Stimulated activated CD4-positive, alpha-beta T cell treated with anti-CD3 and anti-CD28 coated beads, Interleukin-1b, Interleukin-23, amount 100 ng/mL, for 4 hours (primary cell): ENCODE measurements at places on chromosomes 3 and 15.

GRCh38 chr15:59255680-59256336, 49.2 kb downstream of the LDHAL6B start:
- DNase-seq: no peak

GRCh38 chr15:74320352-74321247, 46.8 kb downstream of the CYP11A1 start:
- DNase-seq: no peak

DNA sequence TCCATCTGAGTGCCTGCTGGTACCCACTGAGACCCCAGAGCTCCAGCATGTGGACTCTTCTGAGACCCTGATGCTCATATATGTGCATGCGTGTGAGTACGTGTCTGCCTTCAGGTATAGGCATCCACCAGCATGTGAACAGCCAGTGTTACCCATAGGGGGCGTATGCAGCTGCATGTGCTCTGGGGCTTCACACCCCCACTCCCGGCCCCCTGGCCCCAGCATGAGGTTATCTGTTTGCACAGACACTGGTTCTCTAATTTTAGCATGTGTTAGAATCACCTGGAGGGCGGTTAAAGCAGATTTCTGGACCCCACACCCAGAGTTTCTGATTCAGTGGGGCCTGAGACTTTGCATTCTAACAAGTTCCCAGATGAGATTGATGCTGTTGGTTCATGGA, 824 bp upstream of the CILP start:
- DNase-seq: no peak

- DNase-seq: no peak
Measured at GRCh38 chr15:80386151-80386550, 18.0 kb upstream of the ARNT2 start.

DNA sequence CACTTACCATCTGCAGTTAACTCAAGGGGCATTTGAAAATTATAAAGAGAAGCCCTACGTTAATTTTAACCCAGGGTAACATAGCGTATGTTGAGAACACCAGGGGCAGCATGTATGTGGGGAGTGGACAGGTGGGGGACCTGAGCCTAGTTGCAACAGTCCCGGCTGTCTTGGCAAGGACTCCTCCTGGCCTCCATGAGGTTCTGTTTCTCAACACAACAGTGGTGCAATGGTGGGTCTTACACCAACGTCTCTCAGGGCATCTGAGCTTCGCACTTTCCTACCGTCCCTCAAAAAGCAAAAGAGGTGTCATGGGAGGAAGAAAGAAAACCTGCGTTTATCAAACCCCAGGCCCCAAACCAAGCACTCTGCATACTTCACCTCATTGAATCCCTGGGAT, 50.6 kb downstream of the MGLL start:
- no peak for DNase-seq
